ENCODE measurements at places on chromosomes 6 and 20.
A peak's percentile ranks its signal among the peaks of the same experiment; 100 is the strongest.

GRCh38 chr20:51562332-51563173 lies 20.0 kb upstream of the NFATC2 start:
- DNase-seq, result peak; percentile 89

- no peak for DNase-seq
Observed at GRCh38 chr20:7710440-7710839, 229.8 kb downstream of the HAO1 start.

- no peak for DNase-seq
Observed at GRCh38 chr6:29419516-29419915, 4.8 kb downstream of the OR12D1 start.

DNA sequence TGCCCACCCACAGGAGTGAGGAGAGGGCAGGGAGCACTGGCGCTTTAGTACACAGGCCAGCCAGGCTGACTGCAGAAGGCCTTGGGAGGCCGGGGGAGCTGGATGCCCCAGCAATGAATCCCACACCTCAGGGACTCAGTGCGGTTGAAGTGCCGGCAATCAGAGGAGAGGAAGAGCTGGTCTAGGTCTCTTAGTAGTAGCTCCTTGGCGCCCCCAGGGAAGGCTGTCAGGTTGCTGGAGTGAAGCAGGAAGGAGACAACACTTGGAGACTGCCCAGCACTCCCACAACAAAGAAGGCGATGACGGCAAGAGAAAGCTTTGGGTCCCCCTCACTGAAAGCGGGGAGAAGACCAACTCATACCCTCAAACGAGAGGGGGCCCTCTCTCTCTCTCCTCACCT lies 8.3 kb upstream of the TNXB start:
- DNase-seq, result no peak

- peak; percentile 80 for DNase-seq
Observed at GRCh38 chr20:46757754-46758678, 48.6 kb downstream of the SLC2A10 start.

DNA sequence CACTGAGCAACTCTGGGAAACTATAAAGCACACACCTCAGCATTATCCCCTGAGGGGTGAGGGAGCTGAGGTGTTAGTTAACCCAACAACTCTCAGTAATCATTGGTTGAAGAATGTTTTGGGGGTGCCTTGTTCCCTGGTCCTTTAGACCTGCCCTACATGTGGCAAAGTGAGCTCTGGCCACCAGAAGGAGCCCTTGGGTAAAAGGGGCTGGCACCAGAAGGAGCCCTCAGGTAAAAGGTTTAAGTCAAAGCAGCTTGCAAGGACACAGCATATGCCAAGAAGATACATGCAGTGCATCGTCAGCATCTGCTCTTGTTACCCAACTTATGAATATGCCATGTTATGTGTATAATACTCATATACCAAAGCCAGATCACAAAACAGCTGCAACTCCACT lies 1081.7 kb downstream of the KIF16B start:
- DNase-seq, result no peak

GRCh38 chr6:52106994-52107393 lies 19.6 kb upstream of the PKHD1 start:
- no peak for DNase-seq

All from GM03348 (cell line).